ENCODE measurements at places on chromosomes 3 and 15.

- no peak for DNase-seq
- no peak overlapping the region for H3K4me3 ChIP-seq
These were observed 18.5 kb upstream of the C3orf22 start for GRCh38 chr3:126577261-126577660.

- H3K4me3 ChIP-seq = no peak overlapping the region
- no peak for DNase-seq
- no peaks in the 10 kb centered on the region for H3K36me3 ChIP-seq
- peaks cover 15% of the 10 kb centered on the region for H3K4me1 ChIP-seq
These were observed 680.3 kb downstream of the AGBL1 start for GRCh38 chr15:86759800-86760523.

GRCh38 chr15:74780523-74781430 lies 1.1 kb upstream of the CSK start:
- DNase-seq = no peak
- peaks cover 50% of the 10 kb centered on the region for H3K4me1 ChIP-seq
- H3K27ac ChIP-seq = no peak overlapping the region
- no peaks in the 10 kb centered on the region for H3K36me3 ChIP-seq

DNA sequence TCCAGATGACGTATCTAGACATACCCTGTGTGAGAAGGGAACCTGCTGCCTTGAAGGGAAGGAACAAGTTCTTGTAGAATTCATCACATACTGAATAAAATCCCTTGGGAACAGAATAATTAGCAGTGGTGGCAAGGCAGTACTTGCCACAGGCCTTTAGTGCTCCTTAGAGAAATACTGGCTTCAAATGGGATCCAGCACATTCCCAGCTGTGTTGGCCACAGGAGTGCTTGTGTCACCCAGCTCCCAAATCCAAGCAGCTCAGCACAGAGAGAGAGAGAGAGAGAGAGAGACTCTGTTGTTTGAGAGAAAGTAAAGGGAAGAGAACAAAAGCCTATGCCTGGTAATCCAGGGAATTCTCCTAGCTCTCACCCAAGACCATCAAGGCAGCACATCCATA lies 969.0 kb upstream of the ALCAM start:
- no peaks in the 10 kb centered on the region for H3K27me3 ChIP-seq
- no peak for DNase-seq
- no peak overlapping the region for H3K4me3 ChIP-seq
- H3K27ac ChIP-seq = no peak overlapping the region

DNA sequence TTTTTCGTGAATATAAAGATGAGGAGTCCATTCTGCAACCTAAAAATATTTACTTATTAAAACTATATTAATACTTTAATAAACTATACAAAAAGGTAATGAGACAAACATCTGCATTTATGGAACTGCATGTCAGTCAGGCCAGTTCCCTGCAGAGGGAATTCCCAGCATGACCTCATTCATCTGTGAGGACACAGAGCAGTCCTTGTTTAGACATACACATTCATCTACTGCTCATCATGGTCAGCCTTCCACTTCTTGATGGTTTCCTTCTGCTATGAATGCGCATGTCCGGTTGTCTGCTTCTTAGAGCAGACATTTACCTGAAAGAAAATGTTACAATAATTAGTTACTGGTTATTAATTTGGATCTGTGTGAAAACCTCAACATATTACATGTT lies 3.3 kb upstream of the ACTR8 start:
- H3K36me3 ChIP-seq = peaks cover 9% of the 10 kb centered on the region
- no peak overlapping the region for H3K4me3 ChIP-seq
- peaks cover 21% of the 10 kb centered on the region for H3K4me1 ChIP-seq
- DNase-seq = no peak
- no peak overlapping the region for H3K27ac ChIP-seq

- H3K4me1 ChIP-seq = peaks cover 12% of the 10 kb centered on the region
- DNase-seq = no peak
- H3K4me3 ChIP-seq = no peak overlapping the region
- no peak overlapping the region for H3K27ac ChIP-seq
- no peaks in the 10 kb centered on the region for H3K27me3 ChIP-seq
These were observed 7.2 kb downstream of the ISG20 start for GRCh38 chr15:88646088-88646405.

DNA sequence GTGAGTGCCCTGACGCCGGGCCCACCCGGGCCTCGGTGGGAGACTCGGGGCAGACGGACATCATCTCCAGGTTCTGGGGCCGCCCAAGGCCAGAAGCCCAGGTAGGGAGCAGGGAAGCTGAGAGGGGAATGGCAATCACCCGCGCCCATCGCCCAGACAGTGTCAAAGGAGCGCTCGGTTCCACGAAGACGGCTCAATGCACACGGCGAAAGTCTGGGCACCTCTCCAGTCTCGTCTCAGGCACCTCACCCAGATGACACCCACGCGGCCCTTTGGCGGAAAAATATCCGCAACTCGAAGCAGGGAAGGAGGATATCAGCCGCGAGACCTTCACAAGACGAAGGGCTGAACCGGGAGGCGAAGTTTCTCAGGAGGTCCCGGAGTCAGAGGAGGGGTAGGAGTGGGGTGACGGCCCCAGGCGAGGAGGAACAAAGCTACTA lies 916 bp downstream of the IL17RD start:
- peak overlapping the region; percentile 47 for H3K27ac ChIP-seq
- H3K36me3 ChIP-seq = no peaks in the 10 kb centered on the region
- peak overlapping the region; percentile 91 for H3K4me3 ChIP-seq
- peaks cover 9% of the 10 kb centered on the region for H3K27me3 ChIP-seq

DNA sequence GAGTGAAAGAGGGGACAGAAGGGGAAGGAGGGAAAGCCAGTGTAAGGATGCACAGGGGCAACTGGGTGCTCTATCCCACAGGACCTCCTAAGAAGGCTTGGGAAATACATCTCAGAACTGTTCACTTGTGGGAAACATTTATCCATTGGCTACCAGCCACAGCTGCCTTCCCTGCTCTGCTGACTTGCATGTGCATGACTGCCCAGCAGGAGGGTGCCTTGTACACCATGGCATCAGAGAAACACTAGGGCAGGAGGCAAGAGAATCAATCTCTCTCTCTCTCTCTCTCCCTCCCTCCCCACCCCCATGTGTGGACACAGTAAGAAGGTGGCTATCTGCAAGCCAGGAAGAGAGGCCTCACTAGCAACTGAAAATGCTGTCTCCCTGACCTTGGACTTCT lies 62.9 kb upstream of the ZBTB38 start:
- no peaks in the 10 kb centered on the region for H3K27me3 ChIP-seq
- H3K36me3 ChIP-seq = no peaks in the 10 kb centered on the region
- H3K4me1 ChIP-seq = peaks cover 1% of the 10 kb centered on the region
- no peak for DNase-seq
- H3K27ac ChIP-seq = no peak overlapping the region

Data from mesothelial cell of epicardium (in vitro differentiated cells).